ENCODE measurements at places on chromosomes 7 and 10.
A peak's percentile ranks its signal among the peaks of the same experiment; 100 is the strongest.

DNA sequence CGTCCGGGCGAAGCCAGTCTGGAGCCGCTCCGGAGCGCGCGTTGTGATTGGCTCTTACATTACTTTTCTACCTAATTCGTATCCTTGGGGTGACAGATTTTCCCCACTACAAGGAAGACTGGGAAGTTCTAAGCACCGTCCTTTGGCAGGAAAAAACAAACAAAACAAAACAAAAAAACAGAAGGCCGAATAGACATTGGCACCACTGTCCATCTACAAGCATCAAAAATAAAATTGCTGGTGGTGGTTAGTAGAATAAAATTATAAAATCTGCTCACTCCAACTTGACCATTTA is 651 bp upstream of the SKAP2 start:
- no peak for DNase-seq

DNA sequence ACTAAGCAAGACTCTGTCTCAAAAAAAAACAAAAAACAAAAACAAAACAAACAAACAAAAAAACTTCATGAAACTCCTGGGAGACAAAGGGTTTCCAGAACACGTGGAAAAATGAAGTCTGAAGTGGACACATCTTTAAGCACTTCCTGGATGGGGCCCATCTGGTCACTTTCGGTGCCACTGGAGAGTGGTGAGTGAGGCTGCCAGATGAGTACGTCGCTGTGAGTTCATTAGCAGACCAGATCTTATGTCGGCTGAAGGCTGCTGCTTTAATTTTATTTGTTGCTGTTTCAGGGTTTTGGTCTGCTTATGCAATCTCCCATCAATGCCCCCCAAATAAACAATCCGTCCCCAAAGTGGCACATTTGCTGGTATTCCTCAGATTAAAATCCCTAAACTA is 64.4 kb downstream of the NPTX2 start:
- peak; percentile 74 for DNase-seq

GRCh38 chr10:33111488-33112051 is 153.5 kb upstream of the ITGB1 start:
- DNase-seq = no peak

- no peak for DNase-seq
Observed at GRCh38 chr7:134766779-134767519, 12.5 kb upstream of the CALD1 start.

DNA sequence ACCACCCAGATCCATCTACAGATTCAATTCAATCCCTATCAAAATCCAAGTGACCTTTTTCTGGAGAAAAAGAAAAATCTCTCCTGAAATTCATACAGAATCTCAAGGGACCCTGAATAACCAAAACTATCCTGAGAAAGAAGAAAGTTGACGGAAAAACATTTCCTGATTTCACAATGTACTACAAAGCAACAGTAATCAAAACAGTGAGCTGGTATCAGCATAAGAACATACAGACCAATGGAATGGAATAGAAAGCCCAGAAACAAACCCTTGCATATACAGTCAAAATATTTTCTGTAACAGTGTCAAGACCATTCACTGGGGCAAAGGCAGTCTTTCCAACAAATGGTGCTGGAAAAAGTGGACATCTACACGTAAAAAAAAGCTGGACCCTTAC is 89.9 kb downstream of the JMJD1C start:
- DNase-seq = no peak

- no peak for DNase-seq
Observed at GRCh38 chr7:41188163-41189130, 514.4 kb downstream of the INHBA start.

DNA sequence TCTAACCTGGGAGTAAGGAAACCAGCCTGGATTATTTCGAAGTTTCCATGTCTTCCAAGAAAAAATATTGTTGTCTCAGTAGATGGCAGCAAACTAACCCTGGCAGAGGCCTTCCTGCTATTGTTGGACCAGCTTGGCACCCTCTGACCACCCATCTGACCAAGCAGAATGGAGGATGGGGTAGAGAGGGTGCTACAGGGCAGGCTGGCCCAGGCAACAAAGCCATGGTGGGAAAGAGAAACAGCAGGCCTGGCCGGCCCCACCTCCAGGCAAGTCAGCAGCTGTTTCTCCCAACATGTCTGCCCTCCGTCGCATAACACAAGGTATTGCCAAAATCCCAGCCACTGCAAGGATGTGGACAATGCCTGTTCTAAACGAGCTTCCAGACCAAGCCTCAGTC is 95.0 kb downstream of the FAM53B start:
- DNase-seq = no peak

DNA sequence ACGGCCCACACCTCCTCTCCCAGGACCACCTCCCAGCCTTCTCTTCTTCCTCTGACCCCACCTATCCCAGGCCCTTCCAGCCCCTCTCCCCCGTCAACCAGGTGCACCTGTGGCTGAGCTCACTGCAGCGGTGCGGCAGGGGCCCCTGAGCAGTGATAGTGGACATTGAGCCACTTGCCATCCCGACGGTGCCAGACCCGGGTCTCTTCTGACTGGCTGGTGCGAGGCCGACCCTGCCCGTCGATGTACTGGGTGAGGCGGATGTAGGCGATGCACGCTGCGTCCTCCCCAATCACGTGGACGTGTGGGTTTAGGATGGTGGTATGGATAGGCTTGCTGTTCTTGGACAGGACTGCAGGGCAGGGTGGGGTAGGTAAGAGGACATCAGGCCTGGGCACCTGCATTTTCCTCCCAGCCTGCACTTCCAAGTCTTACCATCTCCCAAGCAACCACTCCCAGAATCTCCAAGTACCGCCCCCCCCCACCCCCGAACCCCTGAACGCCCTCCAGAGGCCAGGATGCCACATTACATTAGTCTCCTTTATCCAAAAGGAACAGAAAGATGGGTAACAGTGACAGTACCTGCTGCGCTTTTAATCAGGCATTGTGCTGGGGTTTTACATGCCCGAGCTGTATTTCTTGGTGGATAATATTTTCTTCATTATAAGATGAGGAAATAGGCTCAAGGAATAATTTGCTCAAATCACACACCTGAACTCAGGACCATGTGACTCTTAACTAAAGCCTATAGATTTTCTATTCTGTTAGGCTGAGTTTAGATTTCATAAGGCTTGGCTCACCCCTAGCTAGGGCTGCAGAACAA is 3.7 kb upstream of the NDST2 start:
- no peak for DNase-seq

- DNase-seq = peak; percentile 69
Observed at GRCh38 chr7:29216128-29216527, 21.6 kb downstream of the CHN2 start.

GRCh38 chr10:111297351-111297848 is 220.6 kb downstream of the ADRA2A start:
- DNase-seq = no peak

DNA sequence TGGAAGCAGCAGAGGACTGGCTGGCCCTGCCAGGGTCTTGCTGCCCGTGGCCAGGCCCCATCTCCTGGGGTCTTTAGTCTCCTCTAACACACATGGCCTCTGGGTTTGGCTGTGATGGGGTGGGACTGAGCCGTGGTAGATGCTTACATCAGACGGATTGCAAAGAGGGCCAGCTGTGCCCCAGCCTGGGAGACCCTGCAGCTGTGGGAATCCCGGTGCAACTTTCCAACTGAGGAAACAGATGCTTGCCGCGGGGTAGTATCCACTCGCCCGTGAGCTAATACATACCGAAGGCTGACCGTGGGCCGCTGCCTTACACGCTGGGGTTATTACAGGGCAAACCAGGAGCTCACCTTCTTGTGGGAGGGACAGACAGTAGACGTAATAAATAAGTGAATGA is 24.1 kb upstream of the SH2B2 start:
- DNase-seq = no peak

- no peak for DNase-seq
Observed at GRCh38 chr7:636396-636795, 90.1 kb upstream of the DNAAF5 start.

- peak; percentile 99 for DNase-seq
Observed at GRCh38 chr7:30143748-30144251, 9.0 kb downstream of the MTURN start.

- no peak for DNase-seq
Observed at GRCh38 chr7:140671966-140672365, 779 bp upstream of the ADCK2 start.

- no peak for DNase-seq
Observed at GRCh38 chr10:74382663-74383062, 231.6 kb downstream of the ADK start.

- DNase-seq = no peak
Observed at GRCh38 chr7:46982928-46983327, 599.0 kb downstream of the TNS3 start.

GRCh38 chr7:28135315-28135714 is 45.3 kb downstream of the JAZF1 start:
- DNase-seq = no peak
